ENCODE measurements at places on chromosomes 2 and 18.

- no peak for DNase-seq
These were observed 117.6 kb downstream of the PRKCE start for GRCh38 chr2:45769056-45769455.

- no peak for DNase-seq
These were observed 133.5 kb downstream of the SRBD1 start for GRCh38 chr2:45477546-45477945.

GRCh38 chr2:119249855-119250717 lies 26.5 kb downstream of the STEAP3 start:
- no peak for DNase-seq

GRCh38 chr2:86413296-86414094 lies 27.7 kb upstream of the KDM3A start:
- DNase-seq = no peak

DNA sequence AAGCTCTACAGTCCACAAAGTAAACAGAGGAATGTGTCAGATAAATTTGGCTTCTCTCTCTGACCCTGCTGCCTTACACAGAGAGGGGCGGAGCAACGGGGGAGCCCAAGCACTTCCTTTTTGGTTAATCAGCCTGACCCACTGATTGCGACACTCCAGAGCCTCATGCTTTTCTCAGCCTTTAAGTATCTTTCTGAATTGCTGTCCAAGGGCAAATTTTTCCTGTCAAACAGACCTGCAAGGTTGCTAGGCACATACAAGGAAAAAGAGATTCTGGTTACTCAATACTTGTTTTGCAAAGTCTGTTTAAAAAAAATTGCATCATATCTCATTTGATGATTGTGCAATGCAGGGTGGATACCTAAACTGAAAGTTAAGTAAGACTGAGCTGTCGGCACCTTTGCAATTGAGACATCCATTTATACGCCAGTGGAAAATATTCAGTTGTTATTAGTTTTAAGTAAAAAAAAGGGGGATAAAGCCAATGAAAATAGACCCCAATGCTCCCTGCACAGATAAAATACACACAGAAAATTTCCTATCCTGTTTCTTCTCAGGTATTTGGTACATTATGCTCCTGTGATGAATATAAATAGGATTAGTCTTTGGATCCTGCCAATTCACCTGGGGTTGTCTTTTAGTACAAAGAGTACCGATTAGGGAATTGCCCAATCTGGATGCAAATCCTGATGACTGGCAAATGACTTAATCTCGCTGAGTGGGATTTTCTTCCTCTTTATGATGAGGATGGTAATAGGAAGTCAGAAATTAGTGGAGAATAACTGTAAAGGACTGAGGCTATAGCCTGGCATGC lies 260.2 kb upstream of the TRIB2 start:
- peak; percentile 59 for DNase-seq

DNA sequence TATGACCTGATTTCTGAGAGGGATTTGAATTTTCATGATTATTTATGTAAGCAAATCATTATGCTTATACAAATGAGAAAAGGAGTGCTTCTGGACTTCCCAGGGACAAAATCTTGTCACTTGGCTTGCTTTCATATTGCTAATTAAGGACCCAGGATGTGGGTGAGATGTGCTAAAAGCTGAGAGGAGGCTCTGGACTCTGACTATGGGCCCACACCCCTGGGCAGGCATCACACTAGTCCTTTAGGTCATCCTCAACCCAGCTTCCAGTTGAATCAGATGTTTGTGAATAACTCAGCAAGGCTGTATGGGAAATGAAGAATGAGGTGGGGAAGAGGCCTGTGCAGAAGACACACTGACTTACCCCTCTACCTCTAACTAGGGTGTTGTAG lies 11.9 kb downstream of the IL1B start:
- no peak for DNase-seq

All from HuH-7 (cell line).